ENCODE measurements at places on chromosomes 2 and 18.

DNA sequence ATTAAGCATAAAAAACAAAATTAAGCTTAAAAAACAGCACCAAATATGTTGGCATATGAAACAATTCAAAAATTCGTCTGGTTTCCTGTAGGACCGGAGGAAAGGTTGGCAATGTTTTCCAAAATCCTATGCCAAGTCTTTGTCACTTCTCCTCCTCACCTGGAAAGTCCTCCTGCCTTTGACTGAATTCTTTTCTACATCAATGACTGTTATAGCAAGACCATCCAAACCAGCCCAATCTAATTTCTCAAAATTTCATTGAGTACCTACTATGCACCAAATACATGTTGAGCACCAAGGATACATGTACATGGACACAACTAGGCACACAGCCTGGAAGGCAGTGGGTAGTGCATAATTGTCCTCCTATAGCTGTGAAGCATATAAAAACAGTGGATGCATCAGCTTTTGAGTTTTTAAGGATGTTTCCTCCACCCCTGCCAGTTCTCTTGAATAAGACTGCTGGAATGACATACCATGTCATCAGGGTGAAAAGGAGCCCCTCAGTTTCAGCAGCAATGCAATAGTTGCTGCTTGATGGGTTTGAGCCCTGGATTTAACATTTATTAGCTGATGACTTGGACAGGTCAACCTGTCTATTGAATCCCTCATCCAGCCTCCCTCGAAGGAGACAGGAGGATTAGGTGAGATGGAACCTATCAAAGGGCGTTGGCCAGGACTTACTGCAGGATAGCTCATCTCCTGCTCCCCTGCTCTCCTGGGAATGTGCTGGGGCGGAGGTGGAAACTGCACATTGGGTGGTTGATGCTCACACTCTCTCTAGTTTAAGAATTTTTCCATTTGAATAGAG is 4.5 kb downstream of the FABP1 start:
- H3K36me3 ChIP-seq: no peaks in the 10 kb centered on the region
- peaks cover 3% of the 10 kb centered on the region for H3K27me3 ChIP-seq
- DNase-seq: no peak
- no peaks in the 10 kb centered on the region for H3K4me1 ChIP-seq
- no peak overlapping the region for H3K4me3 ChIP-seq
- no peak overlapping the region for H3K27ac ChIP-seq

DNA sequence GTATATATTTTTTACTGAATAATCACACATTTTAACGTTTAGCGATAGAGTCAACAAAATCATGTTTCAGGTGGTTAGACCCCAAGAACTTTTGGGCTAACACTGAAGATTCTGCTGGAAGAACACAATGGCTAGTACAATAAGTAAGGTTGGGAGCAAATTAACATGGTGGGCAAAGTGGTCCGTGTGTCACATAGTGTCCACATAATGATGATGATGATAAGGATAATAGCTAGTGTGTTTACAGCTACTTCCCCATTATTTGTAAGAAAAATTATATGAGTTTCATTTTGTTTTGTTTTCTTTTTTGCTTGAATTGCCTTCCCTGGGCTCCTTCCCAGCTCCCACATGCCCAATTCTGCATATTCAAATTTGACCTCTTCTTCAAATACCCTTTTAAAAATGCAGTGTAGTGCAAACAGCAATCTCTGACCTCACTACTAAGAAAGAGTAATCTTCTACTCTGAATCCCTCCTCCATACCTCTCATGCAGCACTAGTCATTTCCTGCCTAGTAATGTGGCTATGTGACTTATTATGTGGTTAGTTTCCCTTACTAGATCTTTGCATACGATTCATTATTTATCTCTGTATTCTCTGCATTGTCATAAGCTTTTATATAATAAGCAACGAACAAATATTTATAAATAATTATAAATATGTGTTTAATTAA is 16.9 kb upstream of the VPS54 start:
- no peak overlapping the region for H3K27ac ChIP-seq
- DNase-seq: no peak
- H3K4me3 ChIP-seq: no peak overlapping the region
- H3K36me3 ChIP-seq: no peaks in the 10 kb centered on the region
- no peaks in the 10 kb centered on the region for H3K27me3 ChIP-seq

DNA sequence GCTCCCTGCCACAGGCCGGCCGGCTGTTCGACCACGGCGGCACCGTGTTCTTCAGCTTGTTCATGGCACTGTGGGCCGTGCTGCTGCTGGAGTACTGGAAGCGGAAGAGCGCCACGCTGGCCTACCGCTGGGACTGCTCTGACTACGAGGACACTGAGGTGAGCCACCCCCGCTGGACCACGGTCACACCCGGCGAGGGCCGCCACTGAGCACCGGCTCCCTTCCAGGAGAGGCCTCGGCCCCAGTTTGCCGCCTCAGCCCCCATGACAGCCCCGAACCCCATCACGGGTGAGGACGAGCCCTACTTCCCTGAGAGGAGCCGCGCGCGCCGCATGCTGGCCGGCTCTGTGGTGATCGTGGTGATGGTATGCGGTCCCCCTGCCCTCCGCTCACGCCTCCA is 20.8 kb downstream of the ANO7 start:
- H3K4me1 ChIP-seq: no peaks in the 10 kb centered on the region
- H3K27ac ChIP-seq: no peak overlapping the region
- H3K27me3 ChIP-seq: peaks cover 15% of the 10 kb centered on the region
- H3K36me3 ChIP-seq: no peaks in the 10 kb centered on the region

- H3K27me3 ChIP-seq: no peaks in the 10 kb centered on the region
- peaks cover 7% of the 10 kb centered on the region for H3K4me1 ChIP-seq
- H3K36me3 ChIP-seq: no peaks in the 10 kb centered on the region
- DNase-seq: no peak
- H3K27ac ChIP-seq: no peak overlapping the region
Observed at GRCh38 chr2:113053666-113054065, 999 bp upstream of the IL36B start.

- H3K27me3 ChIP-seq: no peaks in the 10 kb centered on the region
- H3K36me3 ChIP-seq: no peaks in the 10 kb centered on the region
- H3K4me3 ChIP-seq: no peak overlapping the region
- H3K4me1 ChIP-seq: peaks cover 6% of the 10 kb centered on the region
- DNase-seq: no peak
Observed at GRCh38 chr18:54871231-54871630, 43.0 kb downstream of the RAB27B start.

- H3K4me3 ChIP-seq: no peak overlapping the region
- no peak for DNase-seq
- H3K36me3 ChIP-seq: no peaks in the 10 kb centered on the region
- H3K27ac ChIP-seq: no peak overlapping the region
Observed at GRCh38 chr18:49681387-49681786, 119.5 kb downstream of the LIPG start.

DNA sequence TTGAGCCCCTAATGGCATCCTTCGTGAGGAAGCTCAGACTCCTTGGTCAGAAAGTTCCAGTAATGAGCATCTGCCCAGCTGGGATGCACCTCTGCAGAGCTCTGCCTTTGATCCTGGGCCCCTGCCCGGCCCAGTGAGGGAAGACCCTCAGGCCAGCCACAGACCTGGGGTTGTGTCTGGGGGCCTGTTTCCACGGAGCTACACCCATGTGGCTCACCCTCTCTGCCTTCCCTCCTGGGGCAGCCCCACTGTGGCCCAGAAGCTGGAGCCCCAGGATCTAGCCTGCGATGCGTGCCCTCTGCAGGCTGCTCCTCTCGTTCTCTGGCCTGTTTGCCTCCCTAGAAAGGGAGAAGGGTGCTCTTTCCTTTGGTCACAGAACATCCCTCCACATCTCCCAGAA is 9.8 kb downstream of the KCNF1 start:
- H3K36me3 ChIP-seq: no peaks in the 10 kb centered on the region
- H3K27me3 ChIP-seq: peaks cover 30% of the 10 kb centered on the region
- no peaks in the 10 kb centered on the region for H3K4me1 ChIP-seq

DNA sequence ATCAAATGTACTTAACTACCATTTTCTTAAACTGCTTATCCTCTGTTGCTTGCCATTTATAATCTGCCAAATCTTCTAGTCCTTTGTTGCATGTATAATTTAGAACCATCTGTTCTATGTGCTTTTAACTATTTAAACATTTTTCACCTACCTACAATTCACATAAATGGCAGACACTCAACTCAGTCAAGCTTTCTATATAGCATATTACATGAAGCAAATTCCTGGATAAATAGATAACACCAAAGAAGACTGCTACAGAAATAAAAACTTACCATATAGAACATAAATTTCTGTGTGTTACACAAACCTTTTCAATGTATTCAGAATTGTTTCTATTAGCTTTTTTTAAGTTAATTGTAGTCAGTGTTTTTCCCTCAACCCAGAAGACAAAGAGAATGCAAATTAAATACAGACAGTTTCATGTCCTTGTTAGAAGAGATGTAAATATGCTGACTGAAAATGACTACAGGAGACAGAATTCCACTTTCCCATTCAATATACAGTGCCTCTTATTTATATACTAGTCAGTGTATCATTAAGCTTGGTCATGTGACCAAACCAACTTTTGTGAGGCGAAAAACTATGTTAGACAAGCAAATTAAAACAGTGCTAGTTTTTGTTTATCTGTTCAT is 2.6 kb downstream of the BAZ2B start:
- peak overlapping the region; percentile 99 for H3K27ac ChIP-seq
- DNase-seq: no peak
- peak overlapping the region; percentile 95 for H3K4me3 ChIP-seq
- no peaks in the 10 kb centered on the region for H3K36me3 ChIP-seq
- peaks cover 31% of the 10 kb centered on the region for H3K4me1 ChIP-seq

DNA sequence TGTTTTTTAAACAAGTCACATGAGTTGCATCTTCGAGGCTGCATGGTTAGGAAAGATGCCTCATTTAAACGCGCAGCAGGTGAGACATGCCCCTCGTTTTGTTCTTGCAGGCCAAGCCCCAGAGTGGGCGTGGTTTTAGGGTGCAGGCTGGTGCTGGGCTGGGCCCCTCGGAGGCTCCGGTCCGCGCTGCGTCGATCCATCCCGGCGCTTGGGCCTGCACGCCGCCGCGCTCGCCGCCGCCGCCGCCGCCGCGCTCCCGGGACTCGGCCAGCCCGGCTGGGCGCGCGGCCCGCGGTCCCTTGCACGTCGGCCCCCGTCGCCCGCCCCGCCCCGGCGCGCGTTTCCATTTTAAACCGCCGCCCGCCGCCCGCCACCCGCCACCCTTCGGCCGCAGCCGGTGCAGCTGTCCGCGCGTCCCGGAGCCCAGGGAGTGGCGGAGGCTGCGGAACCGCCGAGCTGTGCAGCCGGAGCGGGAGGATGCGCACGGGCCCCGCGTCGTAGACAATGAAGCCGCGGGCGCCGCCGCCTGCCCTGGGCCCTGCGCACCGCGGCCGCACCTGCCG is 175.5 kb downstream of the AGAP1 start:
- no peaks in the 10 kb centered on the region for H3K27me3 ChIP-seq
- peaks cover 20% of the 10 kb centered on the region for H3K4me1 ChIP-seq
- DNase-seq: peak; percentile 26
- H3K27ac ChIP-seq: no peak overlapping the region

DNA sequence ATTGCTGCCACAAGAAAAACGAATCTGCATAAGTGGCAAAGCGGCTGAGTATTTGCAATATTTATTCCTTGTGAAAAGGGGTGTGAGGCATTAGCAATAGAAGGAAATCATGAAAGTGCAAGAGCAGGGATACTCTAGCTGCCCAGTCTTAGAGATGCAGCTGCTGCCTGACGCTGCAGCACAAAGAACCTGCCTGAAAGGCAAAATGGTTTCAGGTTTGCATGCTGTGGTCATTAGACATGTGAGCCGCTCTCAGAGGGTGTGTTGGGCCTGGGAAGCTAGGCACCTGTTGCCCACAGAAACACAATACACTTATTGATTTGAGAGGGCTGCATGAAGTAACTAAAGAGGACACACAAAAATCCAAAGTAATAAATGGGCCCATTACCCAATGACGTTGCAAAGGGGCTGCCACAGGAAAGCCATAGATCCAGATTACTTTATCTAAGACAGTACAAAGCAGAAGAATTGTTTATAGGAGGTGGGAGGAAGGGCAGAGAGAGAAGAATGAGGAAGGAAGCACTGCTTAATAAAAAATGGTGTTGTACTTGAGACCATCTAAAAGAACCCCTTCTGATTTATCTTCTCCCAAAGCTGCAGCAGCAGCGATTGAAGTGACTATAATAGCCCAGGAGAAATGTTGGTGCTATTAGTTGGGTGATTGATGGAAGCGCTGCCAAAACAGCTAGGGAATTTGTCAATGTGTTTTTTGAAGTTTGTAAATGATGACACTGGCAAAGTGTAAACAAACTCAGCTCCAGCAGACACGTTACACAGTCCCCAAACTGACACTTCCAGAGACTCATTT is 492.4 kb upstream of the ACVR2A start:
- no peaks in the 10 kb centered on the region for H3K4me1 ChIP-seq
- DNase-seq: no peak
- H3K27ac ChIP-seq: no peak overlapping the region
- no peak overlapping the region for H3K4me3 ChIP-seq
- no peaks in the 10 kb centered on the region for H3K36me3 ChIP-seq
- H3K27me3 ChIP-seq: no peaks in the 10 kb centered on the region

DNA sequence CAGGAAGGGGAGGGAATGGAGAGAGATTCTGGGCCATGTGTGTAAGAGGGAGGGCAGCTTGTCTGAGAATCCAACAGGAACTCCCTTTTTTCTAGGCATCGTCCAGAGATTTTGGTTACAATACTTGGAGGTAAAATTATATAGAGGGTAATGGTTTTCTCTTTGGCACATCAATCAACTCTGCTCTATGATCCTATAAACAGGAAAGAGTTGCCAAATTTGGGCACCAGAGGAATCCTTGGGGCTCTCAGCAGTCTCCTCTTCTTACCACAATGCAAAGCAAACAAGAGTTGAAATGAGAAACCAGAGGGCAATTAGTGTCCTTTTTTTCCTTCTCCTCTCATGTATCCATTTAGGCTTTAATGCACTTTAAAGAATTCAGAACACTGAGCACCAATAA is 243.4 kb downstream of the SLC8A1 start:
- H3K4me3 ChIP-seq: no peak overlapping the region
- no peaks in the 10 kb centered on the region for H3K4me1 ChIP-seq
- DNase-seq: no peak
- no peak overlapping the region for H3K27ac ChIP-seq
- H3K27me3 ChIP-seq: no peaks in the 10 kb centered on the region
- no peaks in the 10 kb centered on the region for H3K36me3 ChIP-seq

DNA sequence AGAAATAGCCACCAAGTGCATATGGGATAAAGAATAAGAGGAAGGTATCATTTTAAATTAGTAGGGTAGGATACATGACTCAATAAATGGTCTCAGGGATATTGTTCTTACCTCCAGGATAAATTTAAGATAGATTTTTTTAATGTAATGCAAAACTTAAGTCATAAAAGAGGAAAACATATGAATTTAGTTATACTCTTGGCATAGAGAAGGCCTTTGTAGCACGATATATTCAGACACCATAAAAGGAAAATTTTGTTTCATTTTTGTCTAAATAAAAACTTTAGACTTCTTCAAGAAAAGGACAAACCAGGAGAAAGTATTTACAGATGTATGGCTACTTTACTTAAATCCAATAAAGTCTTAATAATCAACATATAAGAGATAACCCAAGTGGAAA is 78.5 kb upstream of the CAB39 start:
- H3K27ac ChIP-seq: no peak overlapping the region
- no peaks in the 10 kb centered on the region for H3K27me3 ChIP-seq
- no peaks in the 10 kb centered on the region for H3K36me3 ChIP-seq
- no peaks in the 10 kb centered on the region for H3K4me1 ChIP-seq
- H3K4me3 ChIP-seq: no peak overlapping the region

GRCh38 chr18:30862900-30863299 is 179.6 kb downstream of the DSC3 start:
- DNase-seq: no peak
- H3K4me1 ChIP-seq: no peaks in the 10 kb centered on the region
- no peaks in the 10 kb centered on the region for H3K27me3 ChIP-seq
- no peak overlapping the region for H3K4me3 ChIP-seq
- no peaks in the 10 kb centered on the region for H3K36me3 ChIP-seq
